ENCODE measurements at places on chromosomes 3 and 15.

DNA sequence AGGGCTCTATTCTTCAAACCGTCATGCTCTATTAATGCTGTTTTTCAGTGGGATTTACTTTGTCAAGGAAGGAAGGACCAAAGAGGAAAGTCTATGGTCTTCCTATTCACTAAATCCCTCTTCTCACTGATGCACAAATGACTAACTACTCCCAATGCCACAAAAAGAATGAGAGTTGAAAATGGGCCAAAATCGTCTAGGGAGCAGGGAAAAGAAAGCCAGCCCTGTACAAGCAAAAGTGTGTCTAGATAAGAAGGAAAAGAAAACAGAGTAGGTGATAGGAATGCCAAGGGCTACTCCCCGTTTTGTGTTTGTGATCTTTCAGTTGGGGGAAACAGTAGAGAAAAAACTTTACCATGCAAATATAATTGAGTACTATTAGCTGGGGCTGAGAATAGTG lies 97.2 kb upstream of the TMCO5A start:
- DNase-seq = no peak

DNA sequence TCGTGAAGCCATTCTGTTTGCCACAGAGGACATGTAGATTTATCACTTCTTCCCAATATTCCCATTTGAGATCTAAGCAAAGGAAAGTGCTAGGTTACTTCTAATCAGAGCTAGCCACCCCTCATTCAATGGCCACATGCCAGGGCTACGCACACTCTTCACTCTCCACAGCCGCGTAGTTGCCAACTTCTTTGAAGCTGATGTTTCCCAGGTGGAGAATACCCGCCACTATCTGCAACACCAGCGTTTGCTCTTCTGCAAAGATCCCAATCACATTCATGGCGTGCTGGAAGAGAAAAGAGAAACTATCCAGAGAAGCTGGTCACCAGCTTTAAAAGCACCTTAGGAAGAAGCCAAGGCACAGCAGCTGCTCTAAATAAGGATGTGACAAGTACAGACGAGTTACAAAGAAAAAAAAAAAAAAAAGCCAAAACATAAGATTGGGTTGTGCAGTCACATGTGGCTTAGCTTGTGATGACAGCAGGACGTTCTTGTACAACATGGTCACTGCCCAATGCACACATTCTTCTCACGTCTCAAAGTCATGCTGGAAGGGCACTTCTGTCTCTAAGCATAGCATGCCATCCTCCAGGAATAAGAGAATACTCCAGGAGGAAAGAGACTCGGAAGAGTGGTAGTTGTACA lies 16.4 kb downstream of the LDHAL6B start:
- no peak for DNase-seq

GRCh38 chr3:134419214-134419959 lies 45.1 kb upstream of the AMOTL2 start:
- DNase-seq = no peak

DNA sequence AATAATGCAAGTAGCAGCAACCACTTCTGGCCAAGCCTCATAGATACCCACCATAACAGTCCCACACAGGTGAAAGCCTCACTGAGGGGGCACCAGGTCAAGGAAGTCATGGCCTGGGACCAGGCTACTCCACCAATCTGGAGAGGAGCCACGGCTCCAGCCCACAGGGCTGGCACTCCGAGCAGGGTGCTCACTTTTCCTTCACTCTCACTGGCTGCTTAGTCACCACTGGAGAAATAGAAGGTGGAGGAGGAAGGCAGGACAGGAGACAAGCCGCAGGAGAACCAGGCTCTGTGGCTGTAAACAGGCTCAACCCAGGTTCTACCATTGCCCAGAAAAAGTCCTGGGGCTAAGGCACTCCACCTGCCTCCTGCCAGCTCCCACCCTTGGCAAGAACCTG lies 1.2 kb downstream of the USP19 start:
- DNase-seq = no peak

GRCh38 chr3:196287090-196287439 lies 461 bp downstream of the PCYT1A start:
- peak; percentile 5 for DNase-seq

GRCh38 chr15:56390739-56391267 lies 25.6 kb downstream of the TEX9 start:
- no peak for DNase-seq

GRCh38 chr3:87268646-87269211 lies 7.7 kb downstream of the POU1F1 start:
- no peak for DNase-seq

- DNase-seq = no peak
Measured at GRCh38 chr15:34318277-34319079, 19.1 kb downstream of the SLC12A6 start.

- DNase-seq = no peak
Measured at GRCh38 chr3:171441381-171441780, 18.8 kb downstream of the TNIK start.

- no peak for DNase-seq
Measured at GRCh38 chr3:194574639-194575483, 58.4 kb downstream of the TMEM44 start.

Data from activated T-cell treated with anti-CD3 and anti-CD28 coated beads for 4 hours (primary cell).